ENCODE measurements at places on chromosomes 1 and 21.
A peak's percentile ranks its signal among the peaks of the same experiment; 100 is the strongest.

GRCh38 chr1:85275701-85276214 is 674 bp downstream of the BCL10 start:
- no peak for DNase-seq

DNA sequence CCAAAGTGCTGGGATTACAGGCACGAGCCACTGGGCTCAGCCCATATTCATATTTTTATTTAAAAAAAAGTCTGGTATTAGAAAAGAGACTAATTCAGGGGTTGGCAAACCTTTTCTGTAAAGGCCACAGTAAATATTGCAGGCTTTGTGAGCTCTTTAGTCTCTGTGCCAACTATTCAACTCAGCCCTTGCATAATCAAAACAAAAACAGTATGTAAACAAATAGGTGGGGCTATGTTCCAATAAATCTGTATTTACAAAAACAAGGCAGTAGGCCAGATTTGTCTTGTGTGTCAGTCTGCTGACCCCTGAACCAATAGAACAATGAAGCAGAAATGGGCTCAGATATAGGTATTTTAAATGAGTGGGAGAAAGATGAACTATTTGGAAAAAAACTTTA is 49.3 kb downstream of the CDC42BPA start:
- DNase-seq = peak; percentile 55

GRCh38 chr1:162193221-162193620 is 123.7 kb downstream of the NOS1AP start:
- DNase-seq = no peak

GRCh38 chr1:61204528-61204927 is 122.2 kb downstream of the NFIA start:
- no peak for DNase-seq

DNA sequence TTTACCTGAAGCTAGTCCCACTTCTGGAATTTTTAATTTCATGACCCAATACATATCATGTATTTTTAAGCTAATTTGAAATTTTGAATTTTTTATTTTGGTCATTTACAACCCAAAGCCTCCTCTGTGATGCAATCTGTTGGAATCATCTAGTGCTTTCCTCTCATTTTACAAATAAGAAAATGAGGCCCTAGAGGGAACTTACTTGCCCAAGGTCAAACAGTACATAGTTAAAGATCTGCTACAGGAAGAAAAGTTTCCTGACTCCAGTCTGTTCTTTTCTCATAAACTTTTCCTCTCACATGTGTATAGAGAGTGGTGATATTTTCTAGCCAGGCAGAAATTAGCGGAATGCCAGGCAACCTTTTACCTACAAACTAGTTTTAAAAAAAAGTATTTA is 59.3 kb upstream of the DPT start:
- DNase-seq = no peak

DNA sequence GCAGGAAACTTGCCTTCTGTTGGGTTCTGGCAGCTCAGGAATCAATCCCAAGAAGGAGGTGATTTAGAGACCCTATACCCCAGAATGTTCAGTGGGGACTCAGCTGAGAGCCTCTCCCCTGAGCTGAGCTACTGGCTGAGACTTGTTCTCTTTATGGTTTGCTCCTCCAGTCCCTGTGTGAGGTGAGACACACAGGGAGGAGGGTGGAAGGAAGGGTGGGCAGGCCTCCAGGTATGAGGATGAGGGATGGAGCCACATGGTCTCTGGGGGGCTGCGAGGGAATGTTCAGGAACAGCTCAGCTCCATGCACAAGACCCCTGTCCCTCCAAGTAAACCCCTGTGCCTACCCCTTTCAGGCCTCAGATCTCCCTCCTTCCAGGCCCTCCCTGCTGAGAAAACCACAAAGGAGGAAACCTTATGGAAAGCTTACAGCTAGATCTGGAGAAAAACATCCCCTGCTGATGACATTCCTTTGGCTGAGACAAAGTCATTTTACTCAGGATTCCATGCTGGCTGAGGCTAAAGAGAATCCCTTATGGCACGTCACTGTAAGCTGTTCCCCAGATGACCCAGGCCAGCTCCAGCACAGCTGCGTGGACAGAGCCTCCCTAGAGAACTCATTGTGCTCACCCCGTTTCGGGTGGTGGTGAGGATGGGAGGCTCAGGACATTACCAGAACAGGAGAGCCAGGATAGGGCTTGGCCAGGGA is 91.5 kb upstream of the IPO9 start:
- DNase-seq = no peak

- DNase-seq = no peak
These were observed 69.6 kb downstream of the SDCCAG8 start for GRCh38 chr1:243325305-243325890.

- DNase-seq = no peak
These were observed 57.9 kb upstream of the RUNX3 start for GRCh38 chr1:24987875-24988557.

DNA sequence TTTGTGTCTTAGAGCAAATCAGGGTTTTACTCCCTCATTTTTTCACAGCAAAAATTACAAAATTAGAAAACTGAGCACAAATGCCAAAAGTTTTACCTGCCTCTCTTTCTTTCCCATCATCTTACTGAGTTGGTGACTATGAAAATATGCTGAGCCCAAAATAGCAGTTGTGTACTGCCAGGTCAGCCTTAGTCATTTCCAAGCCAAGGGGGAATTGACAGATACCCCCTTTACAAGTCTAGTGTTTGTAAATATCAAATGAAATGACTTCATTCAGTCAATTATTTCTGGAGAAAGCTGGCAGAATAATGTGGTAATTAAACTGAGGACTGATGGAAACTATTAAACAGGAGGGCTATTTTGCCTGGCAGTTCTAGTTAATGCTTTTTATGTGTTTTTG is 11.4 kb upstream of the GORAB start:
- no peak for DNase-seq

DNA sequence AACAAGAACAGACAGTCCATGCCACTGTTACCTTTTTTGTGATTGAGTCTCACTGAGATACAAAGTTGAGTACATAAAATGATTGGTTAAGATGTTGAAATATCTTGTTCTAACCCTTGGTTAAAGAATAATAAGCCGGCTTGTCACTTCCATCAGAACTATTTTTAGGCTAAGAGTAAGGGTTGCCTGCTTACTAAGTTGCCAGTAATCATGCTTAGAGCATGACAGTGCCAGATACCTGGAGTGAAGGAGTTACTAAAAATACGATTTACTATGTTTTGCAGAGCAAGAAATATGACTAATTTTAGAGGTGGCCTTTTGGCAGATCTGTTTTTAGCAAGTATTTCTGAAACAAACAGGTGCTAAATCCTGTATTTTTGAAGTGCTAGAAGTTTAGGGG is 6.0 kb downstream of the HUNK start:
- no peak for DNase-seq

DNA sequence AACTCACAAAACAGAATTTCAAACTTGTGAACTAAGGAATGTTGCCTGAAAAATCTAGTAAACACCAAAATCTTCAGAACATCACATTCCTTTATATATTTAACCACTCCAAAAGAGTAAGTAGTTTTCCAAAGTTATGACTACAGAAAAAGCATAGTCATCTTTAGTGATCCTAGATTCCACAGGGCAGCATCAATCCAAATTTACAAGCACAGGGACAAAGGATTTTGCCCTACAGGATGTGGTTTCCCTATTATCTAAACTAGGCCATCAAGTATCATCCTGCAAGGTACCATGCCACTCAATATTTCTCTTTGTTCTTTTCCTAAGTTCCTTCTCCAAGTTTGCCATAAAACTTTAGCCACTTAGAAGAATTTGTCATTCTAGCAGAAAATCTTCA is 33.0 kb downstream of the COP1 start:
- DNase-seq = no peak

- no peak for DNase-seq
These were observed 868.2 kb upstream of the CXADR start for GRCh38 chr21:16644685-16645084.

GRCh38 chr1:27503844-27504587 is 14.0 kb upstream of the WASF2 start:
- no peak for DNase-seq

DNA sequence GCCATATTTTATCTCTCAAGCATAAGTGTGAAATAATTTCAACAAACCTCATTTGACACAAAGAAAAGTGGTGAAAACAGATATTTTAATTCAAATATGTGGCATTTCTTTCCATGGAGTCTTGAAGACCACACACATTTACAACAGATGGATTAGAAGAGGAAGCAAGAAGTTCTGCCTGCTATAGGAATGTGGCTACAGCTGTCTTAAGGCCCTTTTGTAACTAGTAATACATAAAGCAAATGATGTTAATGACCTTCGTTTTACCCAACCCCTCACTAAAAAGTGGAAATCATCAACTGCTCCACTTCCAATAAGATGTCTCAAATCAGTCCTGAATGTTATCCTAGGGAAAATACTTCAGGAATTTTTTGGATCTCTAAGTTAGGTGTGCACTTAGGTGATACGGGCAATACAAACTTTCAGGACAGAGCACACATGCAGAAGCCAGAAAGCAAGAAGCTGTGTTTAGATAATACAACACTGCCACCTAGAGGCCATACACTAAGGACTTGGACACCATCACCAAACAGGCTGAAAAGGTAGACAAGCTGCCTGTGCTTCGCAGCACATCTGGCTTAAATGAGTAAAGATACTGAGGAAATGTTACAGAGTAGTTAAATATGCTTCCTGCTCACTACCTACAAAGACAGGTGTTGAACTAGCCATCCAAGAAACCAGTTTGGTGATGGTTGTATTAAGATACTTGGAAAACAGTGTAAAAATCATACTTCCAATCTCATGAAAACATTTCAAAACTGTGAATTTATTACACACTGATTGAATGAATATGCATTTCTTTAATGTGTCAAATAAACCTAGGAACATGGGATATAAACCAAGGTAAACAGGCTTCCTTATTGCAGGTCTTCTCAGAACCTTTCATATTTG is 24.4 kb downstream of the RRAGC start:
- DNase-seq = peak; percentile 85

GRCh38 chr1:178335426-178335825 is 161.3 kb downstream of the CLEC20A start:
- no peak for DNase-seq

DNA sequence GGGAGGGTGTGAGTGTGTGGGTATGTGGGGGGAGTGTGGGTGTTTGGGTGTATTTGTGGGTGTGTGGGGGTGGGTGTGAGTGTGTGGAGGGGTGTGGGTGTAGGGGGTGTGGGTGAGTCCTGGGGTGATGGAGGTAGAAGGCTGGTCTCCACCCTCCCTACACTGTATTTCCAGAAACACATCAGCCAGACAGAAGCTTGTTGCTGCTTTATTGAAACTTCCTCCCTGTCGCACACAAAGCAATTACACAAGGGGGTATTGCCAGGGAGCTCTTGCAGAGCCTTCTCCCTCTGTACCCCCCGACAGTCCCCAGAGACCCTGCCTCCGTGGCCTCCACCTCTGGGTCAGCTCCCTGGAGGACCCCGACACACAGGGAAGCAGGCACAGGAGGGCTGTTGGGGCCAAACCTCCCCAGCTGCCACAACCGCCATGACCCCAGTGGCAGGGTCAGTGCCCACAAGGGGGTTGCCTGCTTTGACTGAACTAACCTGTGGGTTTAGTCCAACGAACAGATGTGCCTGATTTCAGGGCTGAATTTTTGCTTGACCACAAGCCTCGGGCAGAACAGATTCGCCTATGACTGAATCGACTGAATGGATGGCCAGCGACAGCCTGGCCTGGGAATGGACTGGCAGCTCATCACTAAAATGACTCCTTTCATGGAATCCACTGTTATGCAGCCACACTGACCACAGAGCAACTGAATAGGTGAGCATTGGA is 9.1 kb upstream of the MATN1 start:
- no peak for DNase-seq

GRCh38 chr1:36224537-36225282 is 467 bp downstream of the THRAP3 start:
- DNase-seq = peak; percentile 85

DNA sequence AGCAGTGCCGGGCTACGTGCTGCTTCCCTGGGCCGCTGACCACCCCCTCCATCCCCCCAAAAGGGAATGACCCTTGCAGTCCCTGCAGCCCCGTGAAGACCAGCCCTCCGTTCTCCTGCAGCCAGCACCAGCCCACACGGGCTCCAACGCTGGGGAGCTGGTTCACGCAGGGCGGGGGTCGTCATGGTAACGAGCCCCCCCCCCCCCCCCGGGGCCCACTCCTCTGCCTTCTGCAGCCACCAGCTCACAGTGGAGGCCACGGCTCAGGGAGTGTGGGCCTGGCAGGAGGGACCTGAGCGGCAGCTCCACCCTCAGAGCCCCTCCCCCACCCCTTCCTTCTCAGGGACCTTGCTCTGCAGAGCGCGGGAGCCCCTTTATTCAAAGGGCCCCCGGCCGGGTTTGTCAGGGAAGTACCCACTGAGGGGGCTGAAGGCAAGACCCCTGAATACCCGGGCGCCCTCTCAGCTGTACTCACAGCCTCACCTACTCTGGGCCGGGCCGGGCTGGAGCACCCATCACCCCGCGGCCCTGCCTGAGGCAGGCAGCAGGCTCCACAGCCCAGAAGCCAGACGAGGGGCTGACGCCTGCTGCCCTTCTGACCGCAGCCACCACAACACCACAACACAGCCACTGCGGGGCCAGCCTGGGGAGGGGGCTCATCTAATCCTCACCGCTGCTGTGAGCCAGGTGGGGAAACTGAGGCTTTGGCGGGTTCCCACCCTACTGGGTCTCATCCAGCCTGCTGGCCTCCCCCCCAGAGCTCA is 12.6 kb downstream of the MEGF6 start:
- DNase-seq = no peak

- peak; percentile 51 for DNase-seq
These were observed 225.7 kb downstream of the GREM2 start for GRCh38 chr1:240385985-240386978.

GRCh38 chr1:7744882-7745281 is 26.2 kb upstream of the VAMP3 start:
- no peak for DNase-seq

DNA sequence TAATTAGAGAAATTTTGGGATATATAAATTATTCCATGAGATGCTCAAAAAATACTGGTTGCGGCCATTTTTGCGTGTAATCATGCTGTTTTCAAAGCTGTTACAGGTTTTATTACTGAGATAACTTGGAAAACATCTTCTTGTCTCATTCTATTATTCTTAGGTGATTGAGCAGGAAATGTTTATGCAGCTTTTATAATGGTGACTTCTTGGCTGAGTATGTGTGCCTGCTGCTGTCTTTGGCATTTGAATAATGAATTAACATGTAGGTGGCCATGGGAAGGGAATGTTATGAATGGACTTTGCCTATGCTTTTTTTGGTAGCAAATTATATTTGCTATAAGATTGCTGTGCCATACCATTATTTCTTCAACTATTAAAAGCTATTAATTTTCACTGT is 52.5 kb downstream of the RASAL2 start:
- no peak for DNase-seq

GRCh38 chr1:101219924-101220870 is 16.6 kb upstream of the S1PR1 start:
- no peak for DNase-seq

- DNase-seq = no peak
These were observed 7.1 kb upstream of the MATN1 start for GRCh38 chr1:30730346-30731108.

- peak; percentile 80 for DNase-seq
These were observed 2.7 kb upstream of the FMO1 start for GRCh38 chr1:171245458-171246064.
